ENCODE measurements at places on chromosomes 16 and 17. TPM values are rescaled to one million over a fixed set of nuclear protein-coding genes. Genes with fewer than 3 reads are reported as not detected.
A peak's percentile ranks its signal among the peaks of the same experiment; 100 is the strongest.

Gene TBC1D3C
- not detected for total RNA-seq

Gene CDH1
- total RNA-seq = 0.29 TPM

Gene ARRB2
- 119 TPM for total RNA-seq

GRCh38 chr16:52529226-52529625, 17.7 kb downstream of the TOX3 start:
- no peaks in the 10 kb centered on the region for H3K36me3 ChIP-seq
- no peak overlapping the region for H3K27ac ChIP-seq
- no peaks in the 10 kb centered on the region for H3K27me3 ChIP-seq

- no peaks in the 10 kb centered on the region for H3K27me3 ChIP-seq
- H3K4me3 ChIP-seq = no peak overlapping the region
- H3K4me1 ChIP-seq = no peaks in the 10 kb centered on the region
- H3K36me3 ChIP-seq = no peaks in the 10 kb centered on the region
These were observed 118.0 kb upstream of the SEC14L1 start for GRCh38 chr17:77022766-77023165.

DNA sequence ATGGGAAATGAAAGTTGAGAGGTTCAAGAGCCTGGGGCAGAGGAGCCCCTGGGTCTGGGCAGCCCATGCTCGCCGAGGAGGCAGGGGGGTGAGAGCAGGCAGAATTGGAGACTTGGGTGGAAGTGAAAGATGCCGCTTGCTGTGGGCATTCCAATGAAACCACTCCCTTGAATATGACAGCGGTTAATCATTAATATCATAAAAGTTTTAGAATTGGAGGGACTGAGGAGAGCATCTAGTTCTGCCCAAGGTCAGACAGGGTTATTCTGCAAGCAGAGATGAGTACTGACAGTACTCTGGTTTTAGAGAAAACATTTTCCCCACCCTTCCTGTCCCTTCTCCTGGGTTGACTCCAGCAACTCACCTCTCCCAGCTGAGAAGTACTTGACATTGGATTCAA, 180.2 kb downstream of the MSI2 start:
- H3K27ac ChIP-seq = no peak overlapping the region
- no peaks in the 10 kb centered on the region for H3K27me3 ChIP-seq
- H3K4me3 ChIP-seq = no peak overlapping the region
- no peaks in the 10 kb centered on the region for H3K36me3 ChIP-seq
- DNase-seq = no peak

DNA sequence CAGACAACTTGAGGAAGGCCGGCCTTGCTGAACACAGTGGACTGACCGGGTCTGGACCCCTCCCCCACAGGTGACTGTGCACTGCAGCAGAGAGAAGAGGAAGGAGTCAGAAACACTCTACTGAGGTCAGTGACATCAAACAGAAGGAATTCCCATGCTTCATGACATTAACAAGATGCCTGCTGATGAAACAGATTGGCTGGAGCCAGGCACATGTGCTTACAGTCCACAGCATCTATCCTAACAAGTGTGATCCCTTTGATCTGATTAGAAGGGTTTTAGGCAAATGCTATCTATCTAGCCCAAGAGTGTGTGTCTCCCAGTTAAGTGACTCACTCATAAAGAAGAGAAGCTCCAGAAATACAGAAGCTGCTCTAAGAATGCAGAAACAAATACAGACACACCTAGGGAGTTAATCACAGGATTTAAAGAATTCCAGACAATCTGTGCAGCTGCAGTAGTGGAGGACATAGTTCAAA, 90.2 kb downstream of the SYCE1L start:
- DNase-seq = no peak
- no peak overlapping the region for H3K27ac ChIP-seq
- H3K4me3 ChIP-seq = no peak overlapping the region
- H3K27me3 ChIP-seq = no peaks in the 10 kb centered on the region
- H3K4me1 ChIP-seq = no peaks in the 10 kb centered on the region
- H3K36me3 ChIP-seq = no peaks in the 10 kb centered on the region

DNA sequence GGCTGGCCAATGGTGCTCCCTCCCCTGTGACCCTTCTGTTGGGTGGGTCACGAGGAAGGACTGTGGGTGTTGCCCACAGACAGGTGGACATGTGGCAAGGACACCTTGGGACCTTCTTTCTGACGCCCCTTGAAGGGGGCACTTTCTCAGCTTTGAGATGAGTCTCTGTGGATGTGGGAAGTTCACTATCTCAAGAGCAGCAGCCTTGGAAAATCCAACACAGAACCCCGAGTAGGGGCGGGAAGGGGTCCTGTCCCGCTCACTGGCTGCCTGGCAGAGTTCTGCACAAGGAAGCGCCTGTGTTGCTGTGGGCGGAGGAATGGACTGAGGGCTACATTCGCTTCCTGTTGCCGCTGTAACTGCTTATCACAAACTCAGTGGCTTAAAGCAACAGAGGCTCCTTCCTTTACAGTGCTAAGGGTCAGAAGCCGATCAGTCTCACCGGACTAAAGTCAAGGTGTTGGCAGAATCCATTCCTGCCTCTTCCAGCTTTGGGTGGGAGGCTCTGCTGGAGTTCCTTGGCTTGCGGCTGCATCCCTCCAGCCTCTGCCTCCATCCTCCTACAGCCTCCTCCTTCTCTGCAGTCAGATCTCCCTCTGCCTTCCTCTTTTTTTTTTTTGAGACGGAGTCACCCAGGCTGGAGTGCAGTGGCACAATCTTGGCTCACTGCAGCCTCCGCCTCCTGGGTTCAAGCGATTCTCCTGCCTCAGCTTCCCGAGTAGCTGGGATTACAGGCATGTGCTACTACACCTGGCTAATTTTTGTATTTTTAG, 305.2 kb downstream of the SEC14L1 start:
- peaks cover 1% of the 10 kb centered on the region for H3K4me1 ChIP-seq
- no peaks in the 10 kb centered on the region for H3K36me3 ChIP-seq
- DNase-seq = no peak
- no peaks in the 10 kb centered on the region for H3K27me3 ChIP-seq

GRCh38 chr16:27677263-27677662, 127.3 kb downstream of the KATNIP start:
- H3K27me3 ChIP-seq = no peaks in the 10 kb centered on the region
- H3K27ac ChIP-seq = no peak overlapping the region
- DNase-seq = no peak
- no peaks in the 10 kb centered on the region for H3K4me1 ChIP-seq
- H3K36me3 ChIP-seq = peaks cover 5% of the 10 kb centered on the region
- H3K4me3 ChIP-seq = no peak overlapping the region

DNA sequence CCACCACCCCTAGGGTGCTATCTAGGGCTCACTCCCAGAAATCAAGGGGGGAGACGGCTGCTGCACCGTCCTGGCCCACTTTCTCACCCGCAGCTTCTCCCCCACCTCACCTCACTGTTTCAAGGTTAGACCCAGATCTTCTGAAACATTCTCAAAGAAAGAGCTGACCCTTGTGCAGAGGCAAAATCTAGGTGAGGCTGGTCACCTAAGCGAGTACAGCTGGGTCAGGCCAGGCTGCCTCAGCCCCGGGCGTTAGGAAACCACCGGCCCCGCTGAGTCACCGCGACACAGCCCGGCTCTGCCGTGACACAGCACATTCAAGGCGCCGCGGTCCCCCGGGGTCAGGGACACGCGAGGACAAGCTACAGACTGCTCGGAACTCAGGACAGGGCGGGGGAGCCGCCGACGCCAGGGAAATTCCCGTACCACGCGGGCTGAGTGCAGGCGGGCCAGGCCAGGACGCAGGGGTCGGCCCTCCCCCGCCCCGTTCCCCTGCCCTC, 27.1 kb downstream of the GNPTG start:
- DNase-seq = peak; percentile 93
- H3K4me1 ChIP-seq = no peaks in the 10 kb centered on the region
- no peaks in the 10 kb centered on the region for H3K36me3 ChIP-seq

GRCh38 chr17:41976142-41976768, 9.7 kb downstream of the CNP start:
- DNase-seq = peak; percentile 52
- no peaks in the 10 kb centered on the region for H3K27me3 ChIP-seq
- peaks cover 12% of the 10 kb centered on the region for H3K36me3 ChIP-seq
- H3K27ac ChIP-seq = no peak overlapping the region
- H3K4me1 ChIP-seq = no peaks in the 10 kb centered on the region
- H3K4me3 ChIP-seq = no peak overlapping the region

GRCh38 chr17:59627274-59627673, 7.6 kb downstream of the CLTC start:
- no peaks in the 10 kb centered on the region for H3K27me3 ChIP-seq
- peaks cover 10% of the 10 kb centered on the region for H3K4me1 ChIP-seq
- DNase-seq = no peak
- H3K4me3 ChIP-seq = no peak overlapping the region

- H3K27ac ChIP-seq = peak overlapping the region; percentile 17
- H3K27me3 ChIP-seq = no peaks in the 10 kb centered on the region
- no peak overlapping the region for H3K4me3 ChIP-seq
- no peaks in the 10 kb centered on the region for H3K36me3 ChIP-seq
- no peak for DNase-seq
These were observed 61.5 kb upstream of the BCAR1 start for GRCh38 chr16:75312875-75313274.

GRCh38 chr17:39627047-39627711, 427 bp downstream of the PPP1R1B start:
- no peaks in the 10 kb centered on the region for H3K4me1 ChIP-seq
- no peak overlapping the region for H3K4me3 ChIP-seq
- H3K27ac ChIP-seq = no peak overlapping the region
- H3K27me3 ChIP-seq = no peaks in the 10 kb centered on the region

DNA sequence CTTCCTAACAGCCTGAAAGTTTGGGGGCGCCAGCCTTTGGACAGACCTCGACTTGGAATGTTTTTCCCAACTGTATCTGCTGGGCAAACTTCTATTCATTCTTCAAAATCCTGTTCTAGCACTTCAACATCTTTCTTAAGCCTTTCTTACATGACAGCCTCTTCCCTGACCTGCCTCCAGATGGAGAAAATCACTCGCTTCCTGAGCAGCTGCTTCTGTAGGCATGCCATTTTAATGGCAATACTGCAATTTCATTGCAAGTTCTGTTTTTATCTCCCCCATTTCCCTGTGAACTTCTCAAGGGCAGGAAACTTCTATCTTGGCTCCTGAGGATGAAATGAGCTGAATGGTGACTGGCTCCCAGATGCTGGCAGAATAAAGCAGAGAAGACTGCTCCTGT, 128.8 kb upstream of the ASIC2 start:
- no peaks in the 10 kb centered on the region for H3K27me3 ChIP-seq
- no peak overlapping the region for H3K4me3 ChIP-seq
- H3K27ac ChIP-seq = no peak overlapping the region

DNA sequence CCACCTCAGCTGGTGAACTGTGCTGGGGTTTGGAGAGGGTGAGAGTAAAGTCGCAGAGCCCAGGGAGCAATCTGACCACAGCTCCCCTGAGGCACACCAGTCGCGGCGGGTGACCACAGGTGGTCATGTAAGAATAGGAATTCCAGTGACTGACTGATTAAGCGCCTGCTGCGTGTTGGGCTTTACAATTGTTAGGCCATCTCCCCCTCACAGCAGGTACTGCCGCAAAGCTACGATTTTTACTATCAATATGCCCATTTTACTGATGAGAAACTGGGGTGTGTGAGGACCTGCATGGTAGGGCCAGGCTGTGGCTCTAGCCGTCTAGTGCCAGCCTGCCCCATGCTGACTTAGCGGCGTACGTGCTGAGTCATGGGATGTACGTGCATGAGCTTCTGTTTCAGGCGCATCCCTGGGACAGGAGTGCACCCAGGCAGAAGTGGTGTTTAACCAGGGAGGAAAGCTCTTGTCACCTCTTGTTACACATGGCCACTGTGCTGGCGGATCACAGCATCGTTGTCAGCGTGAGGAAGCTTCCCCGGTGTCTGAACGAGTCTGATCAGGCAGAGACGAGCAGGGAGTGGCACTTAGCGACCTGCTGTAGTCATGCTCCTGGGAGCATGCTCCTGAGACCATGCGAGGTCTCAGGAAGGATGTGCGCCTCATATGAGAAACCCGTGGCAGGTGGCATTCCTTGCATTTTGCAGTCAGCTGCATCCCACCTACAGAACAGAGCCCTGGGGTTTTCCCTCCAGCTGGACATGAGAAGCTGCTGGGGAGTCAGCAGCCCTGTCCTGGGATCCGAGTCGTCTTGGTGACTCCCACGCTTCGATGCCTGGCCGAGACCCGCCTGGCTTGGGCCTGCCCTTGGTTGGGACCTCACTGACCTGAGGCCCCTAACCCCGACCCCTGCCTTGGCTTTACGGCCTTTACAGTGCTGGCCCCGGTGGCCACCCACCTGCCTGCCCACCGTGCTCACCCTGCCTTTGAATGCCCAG, 163.7 kb upstream of the CHMP6 start:
- DNase-seq = no peak
- H3K36me3 ChIP-seq = no peaks in the 10 kb centered on the region
- H3K4me1 ChIP-seq = no peaks in the 10 kb centered on the region
- no peaks in the 10 kb centered on the region for H3K27me3 ChIP-seq
- H3K27ac ChIP-seq = no peak overlapping the region
- no peak overlapping the region for H3K4me3 ChIP-seq

GRCh38 chr17:17170346-17170985, 35.7 kb downstream of the PLD6 start:
- H3K36me3 ChIP-seq = peaks cover 14% of the 10 kb centered on the region
- H3K4me1 ChIP-seq = no peaks in the 10 kb centered on the region

DNA sequence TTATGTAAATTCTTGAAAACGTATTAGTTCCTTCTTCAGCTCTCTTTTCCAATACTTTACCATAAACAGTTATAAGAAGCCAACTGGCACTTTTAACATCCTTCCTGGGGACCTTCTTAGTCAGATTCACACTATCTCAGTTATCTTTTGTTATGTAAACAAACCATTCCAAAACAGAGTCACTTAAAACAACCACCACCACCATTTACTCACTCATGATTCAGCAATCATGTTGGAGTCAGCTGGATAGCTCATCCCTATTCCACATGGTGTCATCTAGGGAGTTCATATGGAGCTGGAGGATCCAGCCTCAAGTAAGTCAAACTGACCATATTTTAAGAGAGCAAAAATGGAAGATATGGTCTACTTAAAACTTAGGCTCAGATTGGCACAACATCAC, 240.3 kb upstream of the IRX3 start:
- no peaks in the 10 kb centered on the region for H3K27me3 ChIP-seq
- H3K27ac ChIP-seq = no peak overlapping the region
- no peak for DNase-seq

DNA sequence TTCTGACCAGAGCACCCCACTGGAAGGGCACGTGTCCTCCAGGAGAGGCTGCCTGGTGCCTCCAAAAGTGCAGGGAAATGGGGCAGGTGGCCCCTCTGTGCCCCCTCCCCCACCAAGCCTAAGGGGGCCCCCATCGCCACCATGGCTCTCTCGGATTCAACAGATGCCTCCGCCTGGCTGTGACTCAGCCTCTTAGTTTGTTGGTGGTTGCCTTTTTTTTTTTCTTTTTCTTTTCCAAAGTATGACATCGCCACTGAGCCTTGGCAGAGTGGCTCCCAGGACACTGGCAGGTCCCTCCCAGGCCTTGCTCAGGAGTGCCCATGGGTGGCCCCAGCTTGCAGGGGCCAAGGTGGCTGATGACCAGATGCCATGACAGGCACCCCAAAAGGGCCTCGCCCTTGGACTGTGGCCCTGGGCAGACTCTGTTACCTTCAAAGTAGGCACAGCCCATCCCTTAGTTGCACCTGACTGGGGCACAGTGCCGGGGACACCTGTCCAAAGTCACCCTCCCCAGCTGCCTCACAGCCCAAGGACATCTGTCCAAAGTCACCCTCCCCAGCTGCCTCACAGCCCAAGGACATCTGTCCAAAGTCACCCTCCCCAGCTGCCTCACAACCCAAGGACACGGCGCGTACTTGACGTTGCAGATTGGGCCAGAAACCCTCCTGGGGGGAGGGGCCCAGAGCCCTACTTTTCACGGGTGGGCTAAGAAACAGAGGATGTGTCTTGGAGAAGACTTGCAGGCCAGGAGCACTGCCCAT, 29.6 kb downstream of the NPTX1 start:
- H3K36me3 ChIP-seq = no peaks in the 10 kb centered on the region
- no peak for DNase-seq
- no peak overlapping the region for H3K27ac ChIP-seq
- no peaks in the 10 kb centered on the region for H3K4me1 ChIP-seq
- H3K4me3 ChIP-seq = no peak overlapping the region
- no peaks in the 10 kb centered on the region for H3K27me3 ChIP-seq

Data from aorta (tissue), 5 donors.